K562 (cell line): ENCODE measurements at places on chromosomes 11 and 22.

DNA sequence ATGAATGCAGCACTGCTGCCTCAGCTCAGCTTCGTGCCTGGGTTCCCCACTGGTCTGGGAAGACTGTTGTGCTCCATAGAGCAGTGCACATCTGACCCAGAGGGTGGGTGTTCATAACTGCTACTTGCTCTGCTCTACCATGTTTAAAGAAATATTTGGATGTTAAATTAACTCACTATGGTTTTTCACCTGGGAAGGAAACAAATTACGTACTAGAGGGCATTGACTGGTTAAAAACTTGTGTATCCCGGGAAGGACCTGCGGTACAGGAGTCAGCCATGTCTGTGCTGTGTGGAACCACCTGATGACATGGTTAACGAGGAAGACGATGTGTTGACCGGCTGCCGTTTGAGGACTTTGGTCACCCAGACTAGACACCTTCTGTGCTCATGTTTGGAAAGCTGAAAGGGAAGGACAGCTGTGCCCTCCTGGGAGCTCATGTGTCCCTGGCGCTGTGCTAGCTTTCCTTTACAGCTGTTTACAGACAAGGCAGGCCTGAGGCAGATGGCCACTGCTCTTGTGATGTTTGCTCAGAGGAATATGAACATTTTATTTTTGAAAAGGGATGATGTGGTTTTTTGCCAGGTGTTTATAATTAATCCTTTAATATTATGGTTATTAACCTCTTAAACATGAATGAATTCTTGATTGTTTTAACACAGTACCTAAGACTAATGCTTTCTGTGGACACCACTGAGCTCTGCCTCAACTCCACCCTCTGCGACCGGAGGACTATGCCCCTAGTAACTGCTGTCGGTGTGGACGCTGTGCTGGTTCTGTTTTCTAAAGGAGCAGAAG is 14.3 kb upstream of the AIFM3 start:
- DNase-seq: no peak

GRCh38 chr11:79668575-79668974 is 227.7 kb upstream of the TENM4 start:
- DNase-seq: no peak

- DNase-seq: no peak
These were observed 327.0 kb downstream of the ETS1 start for GRCh38 chr11:128260398-128260797.

DNA sequence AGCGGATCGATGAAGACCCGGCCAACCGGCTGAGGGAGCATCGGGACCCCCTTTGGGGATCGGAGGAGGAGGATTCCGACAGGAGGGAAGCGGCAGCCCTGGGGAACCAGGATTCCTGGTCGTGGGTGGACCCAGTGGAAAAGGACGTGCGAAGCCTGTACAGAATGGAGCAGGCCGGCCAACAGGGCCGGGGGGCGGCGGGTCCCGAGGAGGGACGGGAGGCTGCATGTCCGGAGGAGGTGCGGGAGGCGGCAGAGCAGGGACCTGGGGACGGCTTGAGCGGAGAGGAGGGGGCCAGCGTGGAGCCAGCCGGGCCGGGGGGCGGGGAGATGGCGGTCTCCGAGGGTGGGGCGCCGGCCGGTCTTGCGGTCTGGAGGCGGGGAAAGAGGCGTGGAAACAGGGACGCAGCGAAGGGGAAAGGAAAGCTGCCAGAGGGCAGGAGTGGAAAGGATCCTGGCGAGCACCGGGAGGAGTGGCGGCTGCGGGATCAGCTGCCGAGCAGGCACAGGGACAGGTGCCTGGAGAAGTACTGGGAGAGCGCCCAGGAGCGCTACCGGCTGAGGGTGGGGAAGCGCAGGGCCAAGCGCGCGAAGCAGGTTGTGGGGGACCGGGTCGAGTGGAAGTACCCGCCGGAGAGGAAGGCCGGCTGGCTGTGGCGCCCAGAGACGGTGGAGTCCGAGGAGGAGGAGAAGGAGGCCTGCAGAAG is at the start of gene ANO5:
ANO5 (plus strand) TSS at position 444 of the 706 bp plus-strand sequence. CDS start 408 bp downstream, outside the sequence.
- DNase-seq: peak; percentile 42

DNA sequence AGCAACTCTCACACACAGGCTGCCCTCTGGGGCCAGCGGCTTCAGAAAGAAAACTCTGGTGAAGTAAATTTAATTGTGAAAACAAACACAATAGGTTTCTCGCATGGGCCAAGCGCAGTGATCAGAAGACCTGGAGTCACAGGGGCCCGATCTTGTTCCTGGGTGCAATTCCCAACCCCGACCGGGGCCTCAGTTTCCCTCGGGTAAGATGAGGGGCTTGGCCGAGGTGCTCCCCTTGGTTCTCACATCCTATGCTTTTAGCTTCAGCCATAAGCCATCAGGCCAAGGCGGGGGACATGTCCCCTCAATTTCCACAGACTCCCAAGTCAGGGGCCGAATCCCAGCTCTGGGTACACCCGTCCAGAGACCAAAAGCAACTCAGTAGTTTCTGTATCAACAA is 11.5 kb downstream of the PHF21B start:
- no peak for DNase-seq

DNA sequence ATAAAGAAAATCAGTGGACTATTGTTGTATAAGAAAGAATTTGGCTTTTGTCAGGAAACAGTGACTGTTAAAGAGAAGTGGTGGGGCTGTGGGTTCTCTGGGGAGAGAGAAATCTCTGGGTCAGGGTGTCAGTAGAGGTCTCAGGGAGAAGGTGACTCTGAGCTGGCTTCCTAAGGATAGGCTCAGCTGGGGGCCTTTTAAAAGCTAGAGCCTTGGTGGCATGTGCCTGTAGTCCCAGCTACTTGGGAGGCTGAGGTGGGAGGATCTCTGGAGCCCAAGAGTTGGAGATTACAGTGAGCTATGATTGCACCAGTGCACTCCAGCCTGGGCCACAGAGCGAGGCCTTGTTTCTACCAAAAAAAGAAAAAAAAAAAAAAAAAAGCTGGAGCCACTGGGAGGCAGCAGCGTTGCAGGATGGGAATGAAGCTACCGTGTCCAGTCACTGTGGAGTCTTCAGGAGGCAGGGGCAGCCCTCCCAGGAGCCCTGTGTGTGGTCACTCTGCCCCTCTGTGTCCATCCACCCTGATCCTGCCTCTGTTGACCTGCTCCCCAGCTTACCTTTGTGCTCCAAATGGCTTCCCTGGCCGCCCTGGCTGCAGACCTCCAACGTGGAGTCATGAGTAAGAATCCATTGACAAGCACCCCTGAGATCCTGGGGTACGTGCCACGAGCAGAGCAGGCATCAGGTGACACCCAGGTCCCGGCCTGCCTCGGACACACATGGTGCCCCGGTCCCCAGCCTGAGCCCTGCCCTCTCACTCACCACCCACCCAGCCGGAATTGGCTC is 5.4 kb upstream of the MIF start:
- peak; percentile 26 for DNase-seq

- DNase-seq: no peak
These were observed 86.4 kb downstream of the MPPED1 start for GRCh38 chr22:43497956-43498855.

DNA sequence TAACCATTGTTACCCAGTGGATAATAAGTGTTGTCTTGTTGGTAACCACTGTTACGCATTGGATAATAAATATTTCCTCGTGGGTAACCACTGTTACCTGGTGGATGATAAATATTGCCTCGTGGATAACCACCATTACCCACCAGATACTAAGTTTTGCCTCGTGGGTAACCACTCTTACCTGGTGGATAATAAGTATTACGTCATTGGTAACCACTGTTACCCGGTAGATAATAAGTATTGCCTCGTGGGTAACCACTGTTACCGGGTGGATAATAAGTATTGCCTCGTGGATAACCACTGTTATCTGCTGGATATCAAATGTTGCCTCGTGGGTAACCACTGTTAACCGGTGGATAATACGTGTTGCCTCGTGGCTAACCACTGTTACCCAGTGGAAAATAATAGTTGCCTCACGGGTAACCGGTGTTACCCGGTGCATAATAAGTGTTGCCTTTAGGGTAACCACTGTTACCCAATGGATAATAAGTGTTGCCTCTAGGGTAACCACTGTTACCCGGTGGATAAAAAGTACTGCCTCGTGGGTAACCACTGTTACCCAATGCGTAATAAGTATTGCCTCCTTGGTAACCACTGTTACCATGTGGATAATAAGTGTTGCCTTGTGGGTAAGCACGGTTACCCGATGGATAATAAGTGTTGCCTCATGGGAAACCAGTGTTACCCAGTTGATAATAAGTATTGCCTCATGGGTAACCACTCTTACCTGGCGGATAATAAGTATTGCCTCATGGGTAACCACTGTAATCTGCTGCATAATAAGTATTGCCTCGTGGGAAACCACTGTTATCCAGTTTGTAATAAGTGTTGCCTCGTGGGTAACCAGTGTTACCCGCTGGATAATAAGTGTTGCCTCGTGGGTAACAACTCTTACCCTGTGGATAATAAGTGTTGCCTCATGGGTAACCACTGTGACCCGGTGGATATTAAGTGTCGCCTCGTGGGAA is 21.9 kb upstream of the NXPE4 start:
- no peak for DNase-seq

GRCh38 chr11:21144531-21144930 is 475.1 kb downstream of the NELL1 start:
- DNase-seq: no peak

GRCh38 chr22:36816636-36817524 is at the start of gene PVALB:
TSS of gene PVALB (minus strand) at chr22:36817035. CDS start at chr22:36817005, 30 bp downstream.
- DNase-seq: peak; percentile 31
